Urothelium cell line (cell line): ENCODE measurements at places on chromosomes 1 and 21.

- DNase-seq, result no peak
Measured at GRCh38 chr1:220241072-220241663, 31.1 kb downstream of the RAB3GAP2 start.

GRCh38 chr21:44771896-44772525 lies 29.6 kb downstream of the UBE2G2 start:
- no peak for DNase-seq

DNA sequence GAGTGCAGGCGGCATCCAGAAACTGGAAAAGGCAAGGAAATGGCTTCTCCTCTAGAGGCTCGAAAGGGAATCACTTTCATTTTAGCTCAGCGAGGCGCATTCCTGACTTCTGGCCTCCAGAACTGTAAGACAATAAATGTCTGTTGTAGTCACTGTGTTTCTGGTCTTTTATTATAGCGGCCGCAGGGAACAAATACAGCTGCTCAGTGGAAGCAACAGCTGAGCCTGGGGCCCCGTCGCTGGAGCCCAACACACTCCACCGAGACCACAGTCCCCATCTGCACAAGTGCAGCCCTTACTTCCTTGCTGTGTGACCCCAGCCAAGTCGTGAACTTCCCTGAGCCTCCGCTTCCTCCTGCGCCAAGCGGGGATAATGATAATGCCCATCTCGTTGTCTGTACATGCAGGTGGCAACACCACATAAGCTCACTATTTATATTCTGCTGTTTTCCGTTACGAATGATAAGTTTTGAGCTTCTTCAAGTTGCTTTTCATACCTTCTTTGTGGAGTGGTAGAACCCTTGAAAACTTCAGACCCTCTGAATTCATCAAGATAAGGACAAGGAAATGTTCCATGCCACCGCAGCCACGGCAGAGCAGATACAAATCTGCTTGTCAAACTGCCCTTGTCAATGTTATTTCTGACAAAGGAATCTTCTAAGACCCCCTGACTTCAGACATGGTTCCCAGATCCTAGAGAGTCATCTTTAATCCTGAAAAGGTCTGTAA lies 3.2 kb upstream of the LAPTM5 start:
- no peak for DNase-seq

- DNase-seq, result no peak
Measured at GRCh38 chr1:169999761-170000160, 74.7 kb downstream of the KIFAP3 start.

DNA sequence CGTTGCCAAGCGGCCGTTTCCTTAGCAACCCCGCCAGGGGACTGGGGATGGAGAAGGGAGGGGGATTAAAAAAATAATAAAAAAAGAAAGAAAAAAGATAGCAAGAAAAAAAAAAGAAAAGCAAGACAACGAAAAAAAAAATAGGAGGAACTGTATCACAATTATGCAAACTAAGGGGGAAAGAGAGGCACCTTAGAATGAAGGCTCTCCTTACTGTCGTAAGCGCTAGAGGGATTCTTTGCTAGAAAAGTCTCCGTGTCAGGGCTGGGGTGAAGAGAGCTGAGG lies 625 bp upstream of the NEGR1 start:
- no peak for DNase-seq

DNA sequence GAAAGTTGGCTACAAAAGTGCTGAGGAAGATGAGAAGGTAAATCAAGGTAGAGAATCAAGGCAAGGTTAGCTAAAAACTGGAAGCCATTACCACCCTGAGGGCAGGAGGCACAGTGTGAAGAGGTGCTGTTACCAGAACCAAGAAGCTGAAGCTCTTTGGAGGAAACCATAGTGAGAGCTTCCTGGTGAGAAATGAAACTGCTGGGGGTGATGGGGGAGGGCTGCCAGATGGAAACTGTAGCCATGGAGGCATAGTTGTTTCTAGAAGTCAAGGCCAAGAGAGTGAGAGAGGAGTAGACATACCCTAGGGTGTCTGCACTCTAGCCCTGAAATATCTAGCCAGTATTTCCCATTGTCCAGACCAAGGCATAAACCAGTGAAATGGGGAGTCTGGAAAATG lies 28.7 kb downstream of the IFI44 start:
- no peak for DNase-seq

- DNase-seq, result peak; percentile 90
Measured at GRCh38 chr1:167066333-167067122, 23.6 kb downstream of the GPA33 start.

GRCh38 chr21:34274001-34274400 lies 89.8 kb upstream of the KCNE2 start:
- DNase-seq, result no peak

GRCh38 chr1:19239876-19240275 lies 11.4 kb downstream of the EMC1 start:
- DNase-seq, result no peak

- no peak for DNase-seq
Measured at GRCh38 chr1:29853716-29854330, 617.5 kb downstream of the PTPRU start.

DNA sequence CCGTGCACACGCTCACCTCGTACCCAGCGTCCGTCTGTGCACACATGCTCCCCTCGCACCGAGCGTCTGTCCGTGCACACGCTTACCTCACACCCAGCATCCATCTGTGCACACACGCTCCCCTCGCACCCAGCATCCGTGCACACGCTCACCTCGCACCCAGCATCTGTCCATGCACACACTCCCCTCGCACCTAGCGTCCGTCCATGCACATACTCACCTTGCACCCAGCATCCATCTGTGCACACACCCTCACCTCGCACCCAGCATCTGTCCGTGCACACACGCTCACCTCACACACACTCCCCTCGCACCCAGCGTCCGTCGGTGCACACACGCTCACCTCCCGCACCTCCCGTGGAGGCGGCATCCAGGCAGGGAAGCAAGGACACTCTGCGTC lies 24.4 kb upstream of the COL18A1 start:
- no peak for DNase-seq

- no peak for DNase-seq
Measured at GRCh38 chr1:158046715-158047510, 53.5 kb downstream of the KIRREL1 start.

DNA sequence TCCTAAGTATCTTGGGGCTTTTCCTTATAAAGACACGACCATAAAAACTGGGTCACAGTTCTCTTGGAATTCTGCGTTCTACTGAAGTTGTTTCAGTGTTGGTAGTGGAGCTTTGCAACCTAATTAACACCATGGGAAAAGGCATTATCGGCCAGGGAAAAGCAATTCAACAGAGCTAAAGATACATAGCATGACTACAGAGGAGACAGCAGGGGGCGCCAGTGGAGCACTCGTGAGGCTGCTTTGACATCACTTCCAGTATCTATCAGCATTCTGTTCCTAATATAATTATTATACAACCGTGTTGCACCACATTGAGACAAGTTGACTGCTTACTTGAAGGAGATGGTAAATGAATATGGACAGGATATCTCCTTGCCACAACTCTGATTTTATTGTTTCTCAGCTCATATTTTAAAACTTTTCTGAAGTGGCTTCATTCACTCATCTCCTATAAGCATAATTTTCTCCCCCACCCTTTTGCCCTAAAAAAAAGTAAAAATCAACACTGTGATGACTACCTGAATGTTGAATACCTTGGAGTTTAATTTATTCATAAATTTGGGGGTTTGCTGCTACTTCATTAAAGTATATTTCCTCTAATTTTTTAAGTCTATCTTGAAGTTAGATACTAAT lies 39.4 kb downstream of the ZP4 start:
- DNase-seq, result peak; percentile 54

- no peak for DNase-seq
Measured at GRCh38 chr1:89363196-89363595, 663 bp upstream of the GBP6 start.

GRCh38 chr1:204093781-204094180 lies 20.9 kb downstream of the SOX13 start:
- DNase-seq, result no peak

- no peak for DNase-seq
Measured at GRCh38 chr1:40606978-40607377, 58.5 kb downstream of the RIMS3 start.

GRCh38 chr1:219373616-219373935 lies 199.9 kb downstream of the LYPLAL1 start:
- no peak for DNase-seq

GRCh38 chr1:206679738-206680211 lies 4.9 kb upstream of the MAPKAPK2 start:
- no peak for DNase-seq

DNA sequence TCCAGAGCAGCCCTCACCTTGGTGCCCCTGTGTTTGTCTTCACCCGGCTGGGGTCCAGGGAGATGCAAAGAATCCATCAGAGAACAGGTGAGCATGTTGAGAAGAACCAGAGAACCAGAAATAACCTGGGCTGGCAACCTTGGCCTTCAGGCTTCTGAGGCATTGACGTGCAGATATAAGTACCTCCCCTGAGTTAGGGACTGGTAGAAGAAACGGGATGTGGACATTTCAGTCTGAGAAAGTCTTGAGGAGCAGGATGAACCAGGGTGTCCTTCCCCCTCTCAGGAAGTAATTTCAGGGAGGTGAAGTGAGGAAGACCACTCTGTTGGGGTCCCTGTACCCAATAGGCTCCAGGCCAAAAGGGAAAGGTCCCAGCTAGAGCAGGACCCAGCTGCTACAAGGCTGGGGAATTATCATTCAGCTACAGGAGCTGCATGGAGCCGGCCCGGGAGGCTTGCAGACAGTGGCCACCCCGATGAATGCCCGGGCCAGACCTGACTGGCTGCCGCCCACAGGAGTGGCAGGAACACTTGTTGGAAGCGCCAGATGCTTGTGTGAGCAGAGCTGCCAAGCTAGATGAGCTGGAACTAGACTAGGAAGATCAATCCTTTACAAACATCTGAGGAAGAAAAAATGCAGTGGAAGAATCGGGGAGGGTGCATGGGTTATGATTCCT lies 1.7 kb upstream of the AURKAIP1 start:
- no peak for DNase-seq

- DNase-seq, result peak; percentile 35
Measured at GRCh38 chr1:205481629-205482151, 22.8 kb upstream of the CDK18 start.

DNA sequence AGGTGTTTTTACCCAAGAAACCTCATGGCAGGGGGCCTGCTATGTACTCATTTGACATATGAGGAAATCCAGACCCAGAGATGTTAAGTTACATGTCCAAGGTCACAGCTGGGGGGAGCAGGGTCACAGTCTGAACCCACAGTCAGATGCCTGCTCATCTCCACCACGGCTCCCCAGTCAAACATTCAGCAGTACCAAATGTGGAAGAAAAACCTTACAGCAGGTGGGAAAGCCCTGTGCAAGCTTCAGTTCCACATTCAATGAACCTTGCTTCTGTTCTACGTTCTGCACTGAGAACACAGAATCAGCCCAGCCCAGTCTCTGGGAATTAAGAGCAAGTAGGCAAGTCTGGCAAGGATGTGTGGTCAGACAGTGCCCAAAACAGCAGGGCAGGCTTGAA lies 35.2 kb downstream of the LRP8 start:
- no peak for DNase-seq

DNA sequence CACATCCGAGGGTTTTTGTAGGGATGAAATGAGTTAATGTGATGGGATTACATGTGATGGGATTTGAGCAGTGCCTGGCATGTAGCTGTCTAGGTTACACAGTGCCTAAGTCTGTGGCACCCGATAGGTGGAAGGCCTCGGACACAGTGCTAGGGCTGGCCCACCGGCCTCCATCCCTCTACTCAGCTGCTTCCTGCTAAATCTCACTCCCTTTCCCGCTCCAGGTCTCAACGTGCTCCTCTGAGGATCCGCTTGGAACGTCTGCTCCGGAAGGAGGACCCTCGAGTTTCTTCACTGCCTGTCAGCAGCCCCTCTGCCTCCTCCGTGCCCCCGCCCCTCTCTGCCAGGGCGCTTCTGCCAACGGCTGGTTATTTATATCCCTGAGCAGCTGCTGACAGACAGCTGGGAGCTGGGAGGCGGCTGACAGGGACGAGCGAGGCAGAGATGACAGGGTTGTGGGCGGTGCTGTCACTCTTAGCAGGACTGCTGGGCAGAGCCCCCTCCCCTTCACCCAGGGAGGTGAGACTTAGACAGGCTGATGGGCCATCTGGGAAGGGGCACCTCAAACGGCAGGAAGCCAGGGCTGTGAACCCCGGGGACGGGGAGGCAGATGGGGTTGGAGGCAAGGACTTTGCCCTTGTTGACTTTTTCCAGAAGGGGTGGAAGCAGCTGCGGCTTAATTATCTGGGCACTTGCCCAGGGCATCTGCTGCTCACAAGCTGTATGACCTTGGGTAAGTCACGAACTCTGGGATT lies 26.6 kb upstream of the LRRN2 start:
- no peak for DNase-seq

DNA sequence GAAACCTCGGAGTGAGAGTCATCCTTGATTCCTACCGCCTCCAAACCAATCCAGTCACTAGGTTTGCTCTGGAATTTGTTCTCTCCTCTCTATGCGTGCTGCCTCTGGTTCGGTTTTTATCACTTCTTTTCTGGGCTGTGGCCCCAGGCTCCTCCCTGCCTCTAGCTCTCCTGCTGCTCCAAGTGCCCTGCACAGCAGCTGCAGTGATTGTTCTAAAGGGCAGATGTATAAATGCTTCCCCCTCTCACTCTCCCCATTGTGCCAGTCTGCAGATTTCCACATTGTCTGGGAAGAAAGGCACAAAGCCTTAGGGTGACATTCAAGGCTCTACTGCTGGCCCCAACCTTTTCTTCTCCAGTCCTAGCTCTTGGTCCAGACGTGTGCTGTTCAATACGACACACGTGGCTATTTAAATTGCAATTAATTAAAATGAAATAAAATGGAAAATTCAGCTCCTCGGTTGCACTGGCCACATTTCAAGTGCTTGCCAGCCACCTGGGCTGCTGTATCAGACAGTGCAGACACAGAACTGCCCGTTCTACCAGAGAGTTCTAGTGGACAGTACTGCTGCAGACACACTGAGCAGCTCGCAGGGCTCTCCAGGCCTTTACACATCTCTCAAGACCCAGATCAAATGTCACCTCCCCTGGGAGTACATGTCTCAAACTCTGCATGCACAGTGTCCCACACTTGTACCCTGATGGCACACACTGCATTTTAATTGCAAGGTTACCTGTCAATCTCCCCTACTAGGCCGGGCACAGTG lies 12.4 kb downstream of the TRIM62 start:
- DNase-seq, result no peak

GRCh38 chr1:55589671-55590297 lies 374.6 kb upstream of the USP24 start:
- DNase-seq, result no peak

GRCh38 chr1:159829273-159829634 lies 2.6 kb downstream of the SLAMF8 start:
- peak; percentile 27 for DNase-seq
